ENCODE measurements at places on chromosomes 7 and 10.

DNA sequence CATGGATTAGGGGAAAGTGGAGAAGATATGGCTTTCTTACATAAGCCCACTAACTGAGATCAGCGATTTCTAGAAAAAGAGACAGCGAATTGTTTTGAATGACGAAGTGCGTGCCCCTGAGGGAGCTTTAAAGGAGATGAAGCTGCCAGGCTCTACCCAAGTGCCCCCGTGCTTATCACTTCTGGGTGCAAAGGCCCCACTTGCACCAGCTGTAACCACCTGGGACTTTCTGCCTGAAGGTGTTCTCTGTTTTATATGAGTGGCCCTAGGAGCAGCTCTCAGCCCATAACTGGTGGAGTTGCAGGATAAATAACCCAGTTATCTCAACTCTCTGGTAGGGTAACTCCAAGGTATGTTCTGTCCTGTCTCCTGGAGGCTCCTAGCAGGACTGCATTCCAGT is 20.4 kb upstream of the CARD11 start:
- DNase-seq, result no peak

- no peak for DNase-seq
Measured at GRCh38 chr10:61179771-61180170, 235.8 kb upstream of the RHOBTB1 start.

DNA sequence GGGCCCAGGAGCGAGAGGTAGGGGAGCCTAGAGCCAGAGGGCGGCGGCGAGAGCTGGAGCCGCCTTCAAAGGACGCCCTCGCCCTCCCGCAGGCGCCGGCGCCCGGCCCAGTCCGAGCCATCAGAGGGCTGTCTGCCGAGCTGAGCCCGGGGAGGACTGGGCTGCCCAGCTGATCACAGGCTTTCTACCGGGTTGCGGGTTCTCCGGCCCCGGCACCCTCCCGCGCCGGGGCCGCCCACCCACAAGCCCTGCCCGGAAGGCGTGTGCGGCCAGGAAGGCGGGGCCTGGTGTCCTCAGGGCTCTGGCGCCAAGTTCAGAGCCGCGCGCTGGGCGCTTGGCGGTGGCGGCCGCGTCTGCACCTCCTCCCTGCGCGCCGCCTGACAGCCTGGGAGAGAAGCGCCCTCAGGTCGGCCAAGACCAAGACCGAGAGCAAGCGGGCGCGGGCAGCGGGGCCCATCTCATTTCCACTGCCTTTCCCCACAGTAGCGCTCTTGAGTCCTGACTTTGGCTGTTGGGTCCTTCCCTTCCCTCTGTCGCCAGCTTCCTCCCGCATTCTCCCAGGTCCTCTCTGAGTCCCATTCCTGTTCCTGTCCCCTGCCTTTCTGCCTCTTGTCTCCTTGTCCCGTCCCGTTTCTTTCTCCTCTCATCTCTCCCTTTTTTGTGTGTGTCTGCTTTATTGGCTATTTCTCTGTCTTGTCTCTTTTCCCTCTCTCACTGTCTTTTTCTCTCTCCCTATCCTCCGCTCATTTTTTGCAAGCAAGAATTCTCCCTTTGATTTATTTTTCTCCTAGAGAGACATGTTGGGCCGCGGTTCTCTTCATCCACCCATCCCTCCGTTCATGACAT is 60.6 kb upstream of the MSMB start:
- DNase-seq, result peak; percentile 46

GRCh38 chr10:104441329-104442000 is 87.8 kb downstream of the CFAP58 start:
- no peak for DNase-seq

- no peak for DNase-seq
Measured at GRCh38 chr10:113566888-113567287, 14.0 kb downstream of the HABP2 start.

Data from CD4-positive, CD25-positive, alpha-beta regulatory T cell (primary cell).